ENCODE measurements at places on chromosomes 4 and X.
A peak's percentile ranks its signal among the peaks of the same experiment; 100 is the strongest.

- DNase-seq, result no peak
These were observed 101.3 kb downstream of the PALLD start for GRCh38 chr4:168598191-168598590.

- DNase-seq, result no peak
These were observed 289.7 kb downstream of the DKK2 start for GRCh38 chr4:106746451-106746850.

DNA sequence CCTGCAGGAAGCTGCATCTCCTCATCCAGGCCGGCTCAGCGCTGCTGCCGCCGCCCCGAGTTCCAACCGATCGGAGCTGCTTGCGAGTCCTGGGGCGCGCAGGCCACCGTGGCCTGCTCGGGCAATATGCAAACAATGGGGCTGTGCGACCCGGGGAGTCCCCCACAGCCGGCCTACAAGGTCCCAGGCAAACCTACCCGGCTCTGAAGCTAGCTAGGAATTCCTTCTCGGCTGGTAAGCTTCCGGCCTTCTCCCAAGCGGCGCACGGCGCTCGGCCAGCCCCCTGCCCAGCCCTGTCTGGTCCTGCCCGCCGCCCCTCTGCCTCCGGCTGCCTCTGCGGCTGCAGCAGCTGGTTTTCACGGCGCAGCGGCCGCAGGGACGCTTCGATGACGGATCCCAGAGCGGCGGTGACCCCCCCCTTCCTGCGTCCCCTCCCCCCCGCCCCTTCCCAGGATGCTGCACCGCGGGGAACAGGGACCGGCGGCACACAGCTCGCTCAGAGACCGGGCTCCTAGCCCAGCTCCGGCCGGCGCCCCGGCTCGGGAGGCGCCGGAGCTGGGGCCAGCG, 59.4 kb downstream of the TSC22D3 start:
- DNase-seq, result no peak

DNA sequence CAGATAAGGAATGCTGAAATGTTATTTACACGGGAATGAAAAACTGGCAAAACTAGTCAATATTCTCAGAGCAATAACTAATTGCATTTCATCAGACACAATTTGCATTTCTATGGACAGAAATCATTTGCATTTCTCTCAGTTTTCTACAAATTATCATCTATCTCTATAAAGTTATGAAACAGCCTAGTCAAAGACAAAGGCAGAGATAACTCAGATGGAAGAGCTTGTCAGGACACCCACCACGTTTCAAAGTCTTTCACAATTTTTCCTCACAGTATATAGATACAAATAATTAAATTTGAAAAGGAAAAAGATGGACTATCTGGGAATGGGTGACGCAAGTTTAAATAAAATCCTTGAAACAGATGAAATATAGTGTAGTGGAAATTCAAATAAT, 230.8 kb downstream of the GASK1B start:
- DNase-seq, result no peak

GRCh38 chr4:37765741-37766140, 60.7 kb upstream of the PGM2 start:
- DNase-seq, result no peak

DNA sequence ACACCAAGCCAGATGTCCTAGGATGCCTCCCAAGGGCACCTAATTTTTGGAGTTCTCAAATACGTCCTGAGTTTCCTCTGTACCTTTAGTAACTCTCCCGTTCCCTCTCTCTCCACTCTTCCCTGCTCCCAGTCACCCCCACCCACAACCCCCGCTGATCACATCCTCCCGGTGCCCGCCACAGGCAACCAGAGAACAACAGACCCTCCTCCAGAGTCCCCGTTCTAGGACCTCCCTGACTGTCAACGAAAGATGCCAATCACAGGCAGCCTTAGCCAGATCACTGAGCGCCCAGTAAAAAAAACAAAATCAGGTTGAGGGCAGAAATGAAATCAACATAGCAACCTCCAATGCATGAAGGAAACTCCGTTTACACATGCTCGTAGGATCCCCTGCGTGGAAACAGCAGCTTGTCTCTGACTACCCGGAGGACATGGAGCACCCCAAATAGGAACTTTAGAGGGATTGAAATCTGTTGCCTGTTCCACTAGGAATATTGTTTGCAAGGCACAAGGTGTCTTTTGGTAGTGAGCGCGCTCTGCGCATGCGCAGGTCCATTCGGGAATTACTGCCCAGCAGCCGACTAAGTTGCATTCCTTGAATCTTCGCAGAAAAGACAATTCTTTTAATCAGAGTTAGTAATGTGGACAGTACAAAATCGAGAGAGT, at the start of gene GABRB1:
GABRB1 (plus strand) TSS at position 557 of the 668 bp plus-strand sequence.
- DNase-seq, result peak; percentile 16

DNA sequence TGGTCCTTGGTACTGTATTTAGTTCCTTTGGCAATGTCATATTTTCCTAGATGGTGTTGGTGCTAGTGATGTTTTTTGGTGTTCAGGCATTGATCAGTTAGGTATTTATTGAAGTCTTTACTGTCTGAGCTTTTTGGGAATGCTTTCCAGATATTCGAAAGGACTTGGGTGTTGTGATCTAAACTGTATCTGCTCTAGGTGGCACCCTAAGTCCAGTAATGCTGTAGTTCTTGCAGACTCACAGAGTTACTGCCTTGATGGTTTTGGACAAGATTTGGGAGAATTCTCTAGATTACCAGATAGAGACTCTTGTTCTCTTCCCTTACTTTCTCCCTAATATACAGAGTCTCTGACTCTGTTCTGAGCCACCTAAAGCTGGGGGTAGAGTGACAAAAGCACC, 513.6 kb upstream of the PITX2 start:
- DNase-seq, result no peak

DNA sequence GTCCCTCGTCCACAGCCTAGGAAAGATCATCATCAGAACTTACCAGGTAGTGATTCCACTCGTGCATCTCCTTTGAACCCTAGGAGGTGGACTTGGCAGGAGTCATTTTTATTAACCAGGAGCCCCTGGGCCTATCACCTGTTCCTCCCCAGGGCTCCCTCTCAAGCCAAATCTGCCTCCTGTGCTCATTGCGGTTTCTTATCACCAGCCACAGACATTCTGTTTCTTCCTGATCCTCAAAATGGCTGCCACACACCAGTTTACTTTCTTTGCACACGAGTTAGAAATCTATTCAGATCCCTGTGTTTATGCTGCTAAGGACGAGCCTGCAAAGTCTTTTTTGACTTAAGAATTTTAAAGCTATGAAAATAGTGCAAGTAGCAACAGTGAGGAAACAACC, 354.5 kb upstream of the BOD1L1 start:
- DNase-seq, result no peak

GRCh38 chrX:45134775-45135174, 65.9 kb downstream of the DIPK2B start:
- no peak for DNase-seq

DNA sequence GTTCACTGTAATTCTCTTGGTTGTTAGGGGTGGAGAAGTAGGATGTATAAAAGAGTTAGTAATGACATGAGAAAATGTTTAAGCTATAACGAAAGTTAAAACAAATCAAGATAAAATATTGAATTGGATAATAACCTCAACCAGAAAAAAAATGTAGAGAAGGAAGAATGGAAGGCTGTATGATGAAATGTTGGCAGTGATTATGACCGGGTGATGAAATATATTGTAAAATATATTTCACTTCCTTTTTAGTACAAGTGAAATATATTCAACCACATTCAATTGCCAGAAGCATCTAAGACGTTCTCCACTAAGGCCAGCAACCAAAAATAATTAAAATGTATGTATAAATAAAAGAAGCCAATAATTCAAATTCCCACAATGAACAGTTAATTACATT, 309.3 kb upstream of the FGF13 start:
- no peak for DNase-seq

GRCh38 chr4:53221832-53222480, 143.9 kb downstream of the SCFD2 start:
- no peak for DNase-seq

DNA sequence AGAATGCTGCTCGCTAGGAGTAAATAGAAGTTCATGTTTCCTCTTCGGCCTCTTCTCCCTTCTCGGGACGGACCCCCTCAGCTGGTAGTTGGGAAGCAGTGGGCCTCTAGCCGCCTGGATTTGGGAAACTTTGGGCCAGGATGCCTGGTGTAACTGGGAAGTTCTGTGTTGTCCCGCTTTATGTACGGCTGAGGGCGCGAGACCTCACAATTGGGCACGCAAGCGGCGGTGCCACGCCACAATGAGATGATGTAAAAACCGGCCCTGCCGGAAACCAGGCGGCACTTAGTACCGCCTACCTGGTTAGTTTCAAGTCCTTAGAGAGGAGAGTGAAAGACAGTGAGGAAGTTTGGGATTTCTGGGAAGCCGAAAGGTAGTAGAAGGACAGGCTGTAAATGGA, at the start of gene CT83:
CT83 (minus strand) TSS at position 155 of the 400 bp plus-strand sequence; CDS start at position 35, 120 bp downstream.
- DNase-seq, result no peak

DNA sequence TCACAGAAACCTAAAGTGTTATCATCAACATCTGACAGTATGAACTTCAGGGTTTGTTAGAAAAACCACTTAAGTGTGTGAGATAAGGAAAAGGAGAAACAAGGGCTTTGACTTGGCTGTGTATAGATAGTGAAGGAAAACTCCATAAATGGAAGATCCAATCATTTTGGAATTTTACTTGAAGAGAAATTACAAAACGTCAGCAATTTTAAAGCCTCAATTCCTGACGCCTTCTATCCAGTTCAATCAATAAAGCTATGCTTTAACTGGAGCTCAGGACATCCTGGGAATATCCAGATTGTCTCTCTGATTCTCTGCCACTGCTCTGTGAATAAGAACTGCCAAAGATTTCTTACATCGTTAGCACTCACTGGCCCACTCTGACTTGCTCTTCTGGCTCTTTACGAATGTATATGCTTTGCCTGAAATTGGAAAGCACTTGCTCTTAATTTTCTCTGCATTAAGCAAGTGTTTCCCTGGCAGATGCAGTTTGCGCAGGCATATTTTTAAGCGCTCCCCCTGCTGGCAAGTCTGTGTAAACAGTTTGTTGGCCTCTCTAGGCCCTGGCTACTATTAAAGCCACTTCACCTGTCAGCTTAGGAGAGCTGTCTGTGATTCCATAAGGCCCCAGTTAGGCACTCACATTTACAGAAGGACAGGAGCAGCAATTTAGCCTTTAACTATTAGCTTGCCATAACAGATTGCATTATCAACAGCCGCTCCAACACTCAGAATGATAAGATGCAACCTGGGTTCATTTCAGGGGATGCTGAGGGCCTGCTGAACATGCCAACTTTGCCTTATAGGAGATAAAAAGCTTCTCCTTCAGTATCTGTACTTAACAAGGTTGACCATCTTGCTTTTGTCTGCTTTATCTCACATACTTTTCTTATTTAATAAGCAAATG, 251.4 kb upstream of the DDX53 start:
- DNase-seq, result peak; percentile 29

Measured in activated CD4-positive, alpha-beta T cell treated with anti-CD3 and anti-CD28 coated beads, Interleukin-2, amount 50 U/mL, for 48 hours (primary cell).